HFFc6 (cell line): ENCODE measurements at places on chromosomes 1 and 21. TPM values are rescaled to one million over a fixed set of nuclear protein-coding genes. Genes with fewer than 3 reads are reported as not detected.

MRPL9 gene
- total RNA-seq: 84.1 to 100 TPM (median 97.5 TPM) in 3 replicates

ZNF697 gene
- total RNA-seq: 6.8 to 8.5 TPM (median 6.9 TPM) in 3 replicates

HES5 gene
- 0.27 to 0.36 TPM in 2 of 3 replicates, not detected in the other for total RNA-seq

PRR9 gene
- total RNA-seq: not detected in 3 replicates

DEPDC1 gene
- 15.9 to 40.3 TPM (median 33.4 TPM) in 3 replicates for total RNA-seq

AMY1B gene
- total RNA-seq: not detected in 3 replicates

ZNF683 gene
- not detected in 3 replicates for total RNA-seq

FAM72A gene
- 7.6 and 7.7 TPM in 2 replicates for total RNA-seq

HSPA6 gene
- 0.17 TPM in 1 of 2 replicates, not detected in the other for total RNA-seq

HLX gene
- total RNA-seq: 10.8 to 15.1 TPM (median 13.4 TPM) in 3 replicates

AGT gene
- 0.09 to 0.13 TPM (median 0.11 TPM) in 3 replicates for total RNA-seq

CD1B gene
- total RNA-seq: not detected in 2 replicates

DNA sequence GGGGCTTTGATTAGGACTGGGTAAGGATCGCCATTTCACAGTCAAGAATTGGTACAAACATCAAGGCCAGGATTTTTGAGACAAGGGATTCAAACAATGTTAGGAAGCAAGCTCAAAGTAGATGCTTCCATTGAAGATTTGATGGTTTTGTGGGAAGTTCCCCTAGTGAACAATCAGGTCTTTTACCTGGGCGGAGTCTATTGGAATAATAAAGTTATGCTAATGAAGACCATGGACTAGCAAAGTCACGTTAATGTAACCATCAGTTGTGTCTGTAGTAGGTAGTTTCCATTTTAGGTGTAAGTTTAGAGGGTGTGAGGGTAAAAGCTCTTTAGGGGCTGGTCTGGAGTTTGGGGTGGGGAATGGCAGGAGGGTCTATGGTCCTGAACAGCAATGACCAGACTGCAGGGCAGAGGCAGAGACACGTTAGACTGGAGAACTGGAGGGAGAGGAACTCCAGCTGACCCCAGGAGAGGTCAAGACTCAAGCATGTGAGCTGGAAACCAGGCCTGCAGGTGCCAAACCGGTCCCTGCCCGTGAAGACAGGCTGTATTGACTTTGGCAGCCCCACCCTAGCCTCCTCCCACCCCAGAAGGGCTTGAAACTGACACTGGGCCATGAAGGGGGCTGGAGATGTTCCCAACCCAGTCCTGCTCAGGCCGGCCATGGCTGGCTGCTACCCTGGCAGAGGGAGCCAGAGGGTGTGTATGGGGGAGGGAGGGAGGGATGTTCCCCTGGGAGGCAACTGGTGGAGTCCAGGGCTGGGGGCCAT, 36.0 kb upstream of the GPR37L1 start:
- H3K36me3 ChIP-seq: no peaks in the 10 kb centered on the region
- peaks cover 29% of the 10 kb centered on the region for H3K27me3 ChIP-seq
- H3K27ac ChIP-seq: no peak overlapping the region
- 0 out of 2 replicates have a peak, but pooled peaks cover 6% of the 10 kb centered on the region for H3K4me1 ChIP-seq

GRCh38 chr1:238681451-238681850, 704.9 kb upstream of the CHRM3 start:
- peaks cover 75% of the 10 kb centered on the region for H3K4me1 ChIP-seq
- H3K4me3 ChIP-seq: peak overlapping the region; percentile 72
- H3K36me3 ChIP-seq: peaks cover 27% of the 10 kb centered on the region; the same call in 1 of the 2 replicates
- peak; percentile 55 for DNase-seq
- H3K27me3 ChIP-seq: no peaks in the 10 kb centered on the region
- peak overlapping the region; percentile 94 for H3K27ac ChIP-seq

DNA sequence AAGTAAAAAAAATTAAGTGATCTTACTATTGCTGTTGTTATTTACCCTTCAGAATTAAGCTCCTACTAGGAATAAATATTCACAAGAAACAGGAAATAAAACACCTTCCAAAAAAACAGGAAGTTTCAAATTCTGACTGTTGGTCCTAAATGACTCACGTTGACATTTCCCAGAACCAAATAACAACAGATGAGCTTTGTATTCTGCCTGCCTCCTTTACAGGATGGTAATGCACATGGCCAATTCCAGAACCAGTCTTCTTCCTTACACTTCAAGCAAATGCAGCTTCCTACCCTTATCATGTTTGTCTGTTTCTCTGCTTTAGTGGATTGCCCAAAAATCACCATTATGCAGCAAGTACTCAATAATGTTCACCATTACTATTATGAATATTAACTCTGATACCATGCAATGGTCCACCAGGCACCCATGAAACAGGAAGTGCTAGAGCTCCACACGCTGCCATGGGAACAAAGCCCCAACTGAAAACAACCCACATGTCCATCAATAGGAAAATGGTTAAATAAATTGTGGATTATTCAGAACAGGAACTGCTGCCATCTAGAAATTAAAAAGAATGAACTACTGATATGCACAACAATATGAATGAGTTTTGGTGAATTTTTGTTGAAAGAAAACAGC, 8.9 kb downstream of the CASP9 start:
- H3K4me1 ChIP-seq: peaks cover 18% of the 10 kb centered on the region
- H3K27me3 ChIP-seq: no peaks in the 10 kb centered on the region
- H3K4me3 ChIP-seq: no peak overlapping the region
- H3K36me3 ChIP-seq: peaks cover 11% of the 10 kb centered on the region
- H3K27ac ChIP-seq: peak overlapping the region; percentile 4

DNA sequence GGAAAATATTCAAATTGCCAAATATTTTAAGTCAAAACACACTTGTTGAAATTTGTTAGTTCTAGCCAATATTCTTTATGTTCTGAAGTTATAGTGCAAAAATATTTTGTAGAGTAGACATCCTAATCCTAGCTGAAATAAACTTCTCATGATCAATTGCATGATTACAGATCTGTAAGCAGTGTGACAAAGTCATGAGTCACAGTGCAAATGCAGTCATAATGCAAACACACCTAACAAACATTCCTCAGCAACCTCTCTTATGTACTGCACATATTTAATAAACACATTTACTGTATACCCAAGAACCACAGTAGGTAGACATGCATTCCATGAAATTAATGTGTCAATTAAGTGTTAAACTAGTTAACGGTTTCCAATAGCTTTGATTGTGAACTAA, 1857.4 kb downstream of the NCAM2 start:
- no peak for DNase-seq
- H3K4me1 ChIP-seq: no peaks in the 10 kb centered on the region
- no peak overlapping the region for H3K27ac ChIP-seq
- no peaks in the 10 kb centered on the region; the same call in 1 of the 2 replicates for H3K36me3 ChIP-seq
- H3K4me3 ChIP-seq: no peak overlapping the region

DNA sequence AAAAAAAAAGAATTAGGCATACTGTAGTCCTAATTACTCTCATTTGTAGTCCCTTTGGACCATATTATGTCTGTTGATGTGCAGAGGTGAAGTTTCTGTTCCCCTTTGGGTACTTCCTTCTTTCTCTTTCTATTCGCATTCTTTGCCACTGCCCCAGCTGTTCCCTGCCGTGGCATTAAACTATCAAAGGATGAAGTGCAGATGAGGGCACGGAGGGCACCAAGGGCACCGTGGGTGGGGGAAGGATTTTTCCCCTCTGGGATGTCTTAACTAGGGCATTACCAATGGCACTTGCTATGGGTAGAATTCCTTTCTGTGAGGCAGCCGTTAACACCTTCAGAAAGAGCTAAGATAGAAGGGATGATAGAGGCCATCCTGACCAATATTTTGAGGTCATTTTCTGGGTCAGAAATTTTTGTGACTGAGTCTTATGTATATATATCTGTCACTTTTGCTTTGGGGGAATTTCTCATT, 4.9 kb upstream of the MAPKAPK2 start:
- H3K4me3 ChIP-seq: no peak overlapping the region
- no peaks in the 10 kb centered on the region for H3K36me3 ChIP-seq
- no peak overlapping the region for H3K27ac ChIP-seq
- H3K4me1 ChIP-seq: peaks cover 7% of the 10 kb centered on the region

GRCh38 chr1:92398519-92398918, 88.2 kb downstream of the GFI1 start:
- peaks cover 6% of the 10 kb centered on the region for H3K36me3 ChIP-seq
- H3K4me1 ChIP-seq: no peaks in the 10 kb centered on the region
- no peak overlapping the region for H3K4me3 ChIP-seq
- DNase-seq: no peak

DNA sequence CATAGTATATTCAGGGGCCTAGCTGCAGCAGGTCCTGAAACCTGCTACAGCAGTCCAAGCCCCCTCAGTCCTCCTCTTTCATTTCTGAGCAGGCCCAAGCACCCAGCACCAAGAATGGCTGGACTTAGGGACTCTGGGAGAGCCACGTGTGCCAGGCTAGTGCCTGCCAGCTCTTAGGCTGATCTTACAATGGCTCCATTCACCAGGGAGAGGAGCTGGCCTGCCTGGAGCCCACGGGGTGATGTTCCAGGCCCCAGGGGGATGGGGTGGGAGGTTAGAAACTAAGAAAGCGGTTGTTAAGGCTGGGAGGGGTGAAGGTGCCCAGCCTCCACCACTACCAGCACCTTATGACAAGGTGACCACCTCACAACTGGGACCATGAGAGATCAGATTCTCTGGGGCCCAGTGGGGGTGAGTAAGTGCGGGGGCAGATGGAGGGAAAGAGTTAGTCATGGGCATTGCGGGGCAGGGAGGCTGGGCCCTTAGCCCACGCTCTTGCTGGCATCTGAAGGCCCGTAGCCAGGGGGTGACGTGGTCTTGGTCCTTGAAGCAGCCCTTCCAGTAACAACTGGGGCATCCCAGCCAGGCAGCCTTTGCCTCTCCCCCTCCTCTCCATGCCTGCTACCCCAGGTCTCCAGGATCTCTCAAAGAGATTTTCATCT, 30.3 kb upstream of the CLIC4 start:
- H3K36me3 ChIP-seq: peaks cover 11% of the 10 kb centered on the region
- H3K4me1 ChIP-seq: peaks cover 74% of the 10 kb centered on the region
- H3K27me3 ChIP-seq: no peaks in the 10 kb centered on the region; the same call in 1 of the 2 replicates
- DNase-seq: peak; percentile 59

DNA sequence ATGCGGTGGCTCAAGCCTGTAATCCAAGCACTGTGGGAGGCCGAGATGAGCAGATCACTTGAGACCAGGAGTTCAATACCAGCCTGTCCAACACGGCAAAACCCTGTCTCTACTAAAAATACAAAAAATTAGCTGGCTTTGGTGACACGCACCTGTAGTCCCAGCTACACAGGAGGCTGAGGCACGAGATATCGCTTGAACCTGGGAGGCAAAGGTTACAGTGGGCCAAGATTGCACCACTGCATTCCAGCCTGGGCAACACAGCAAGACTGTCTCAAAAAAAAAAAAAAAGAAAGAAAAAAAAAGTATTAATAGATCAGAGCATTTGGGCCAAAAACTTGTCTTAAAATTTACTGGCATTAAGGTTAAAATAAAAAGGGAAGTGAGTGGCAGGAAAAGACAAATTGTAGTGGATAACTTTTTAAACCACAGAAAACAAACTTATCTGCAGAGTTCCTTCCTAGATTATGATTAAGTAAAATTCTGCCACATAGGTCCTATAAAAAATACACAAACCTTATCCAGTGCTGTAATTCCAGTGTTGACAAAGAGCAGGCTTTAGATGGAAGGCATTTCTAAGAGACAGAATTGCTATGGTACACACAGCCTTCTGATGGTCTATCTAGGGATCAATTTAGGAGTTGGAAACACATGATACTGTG, 53.3 kb downstream of the EIF4G3 start:
- peaks cover 37% of the 10 kb centered on the region for H3K4me1 ChIP-seq
- DNase-seq: no peak
- no peaks in the 10 kb centered on the region for H3K27me3 ChIP-seq
- no peak overlapping the region for H3K4me3 ChIP-seq

DNA sequence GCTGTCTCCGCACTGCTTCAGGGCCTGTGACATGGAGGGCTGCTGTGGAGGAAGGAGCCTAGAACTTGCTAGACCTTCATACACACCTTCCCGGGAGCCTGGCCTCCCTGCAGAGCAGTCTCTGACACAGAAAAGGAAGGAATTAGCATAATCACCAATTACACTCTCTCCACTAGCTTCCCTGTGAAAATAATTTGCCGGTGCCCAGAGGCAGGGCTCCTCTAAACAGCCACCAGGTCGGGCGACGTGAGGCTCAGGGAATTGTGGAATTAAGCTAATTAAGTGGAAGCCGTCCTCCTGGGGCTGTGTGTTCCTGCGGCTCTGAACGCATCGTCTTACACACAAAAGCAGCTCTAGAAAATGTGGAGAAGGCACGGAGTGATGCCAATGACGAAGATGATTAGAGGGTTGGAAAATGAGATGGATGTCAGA, 82.6 kb downstream of the NENF start:
- no peak overlapping the region for H3K4me3 ChIP-seq
- no peaks in the 10 kb centered on the region for H3K36me3 ChIP-seq
- no peak for DNase-seq
- peaks cover 64% of the 10 kb centered on the region for H3K27me3 ChIP-seq
- peaks cover 18% of the 10 kb centered on the region for H3K4me1 ChIP-seq

DNA sequence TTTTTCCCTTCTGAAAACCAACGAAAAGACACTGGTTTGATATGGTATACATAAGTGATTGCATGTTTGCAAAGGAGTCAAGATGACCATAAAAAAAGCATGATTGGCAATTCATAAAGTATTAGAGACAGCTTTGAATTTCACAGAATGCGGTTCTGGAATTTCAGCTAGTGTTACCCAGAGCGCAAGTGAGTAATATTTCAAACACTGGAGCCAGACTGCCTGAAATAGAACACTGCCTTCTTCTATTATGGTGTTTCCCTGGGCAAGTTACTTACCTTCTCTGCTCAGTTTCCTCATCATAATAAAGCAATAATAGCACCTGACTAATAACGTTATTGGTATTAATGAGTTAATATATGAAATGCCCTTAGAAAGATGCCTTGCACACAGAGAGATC, 54.7 kb downstream of the NEGR1 start:
- peaks cover 19% of the 10 kb centered on the region for H3K36me3 ChIP-seq
- no peak overlapping the region for H3K4me3 ChIP-seq
- DNase-seq: no peak
- peaks cover 43% of the 10 kb centered on the region for H3K4me1 ChIP-seq
- peaks cover 1% of the 10 kb centered on the region; the same call in 1 of the 2 replicates for H3K27me3 ChIP-seq

GRCh38 chr1:201385299-201385891, 7.9 kb upstream of the TNNT2 start:
- no peak for DNase-seq
- H3K4me1 ChIP-seq: peaks cover 26% of the 10 kb centered on the region
- no peaks in the 10 kb centered on the region for H3K36me3 ChIP-seq
- H3K27me3 ChIP-seq: peaks cover 24% of the 10 kb centered on the region

DNA sequence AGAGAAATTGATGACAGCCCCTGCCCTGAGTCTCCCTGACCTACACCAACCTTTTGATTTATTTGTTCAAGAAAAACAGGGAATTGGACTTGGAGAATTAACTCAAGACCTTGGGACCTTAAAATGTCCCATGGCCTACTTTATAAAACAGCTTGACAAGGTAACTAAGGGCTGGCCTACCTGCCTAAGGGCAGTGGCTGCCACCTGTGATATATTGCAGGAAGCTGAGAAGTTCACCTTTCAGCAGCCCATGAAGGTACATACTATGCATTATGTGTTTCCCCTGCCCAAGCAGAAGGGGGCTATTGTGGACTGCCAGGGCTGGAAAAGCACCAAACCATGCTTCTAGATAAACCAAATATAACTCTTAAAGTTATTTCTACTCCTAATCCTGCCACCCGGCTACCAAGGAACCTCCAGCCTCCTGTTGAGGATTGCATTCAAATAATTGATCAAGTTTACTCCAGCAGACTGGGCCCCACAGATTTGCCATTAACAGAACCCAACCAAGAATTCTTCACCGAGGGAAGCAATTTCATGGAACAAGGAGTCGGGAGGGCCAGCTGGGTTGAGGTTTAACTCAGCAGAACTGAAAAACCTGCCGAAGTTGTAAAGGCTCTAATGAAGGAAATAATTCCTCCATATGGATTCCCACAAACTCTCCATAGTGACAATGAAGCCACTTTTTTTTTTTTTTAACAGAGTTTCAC, 28.2 kb downstream of the LACTBL1 start:
- H3K36me3 ChIP-seq: peaks cover 5% of the 10 kb centered on the region
- H3K4me1 ChIP-seq: no peaks in the 10 kb centered on the region
- no peak overlapping the region for H3K27ac ChIP-seq
- no peak overlapping the region for H3K4me3 ChIP-seq
- no peak for DNase-seq
